ENCODE measurements at places on chromosomes 1 and 21.

DNA sequence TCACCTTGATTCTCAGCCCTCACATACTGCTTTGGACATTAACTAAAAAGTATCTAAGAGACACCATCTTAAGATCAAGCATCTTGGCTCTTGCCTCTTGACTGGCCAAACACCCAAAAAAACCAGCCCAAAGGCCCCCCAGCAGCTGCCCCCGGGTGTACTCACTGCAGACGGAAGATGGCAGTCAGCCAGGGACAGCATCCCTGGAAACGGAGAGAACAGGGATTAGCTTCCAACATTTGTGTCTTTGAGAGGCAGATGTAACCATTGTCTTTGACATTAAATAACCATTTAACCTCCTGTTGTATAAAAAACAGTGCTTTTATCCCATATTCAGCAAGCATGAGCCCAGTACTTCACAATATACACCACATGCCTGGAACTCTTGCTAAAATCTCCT lies 11.3 kb downstream of the TMEM63A start:
- no peak for DNase-seq

GRCh38 chr1:53704804-53705445 lies 34.0 kb downstream of the GLIS1 start:
- no peak for DNase-seq

DNA sequence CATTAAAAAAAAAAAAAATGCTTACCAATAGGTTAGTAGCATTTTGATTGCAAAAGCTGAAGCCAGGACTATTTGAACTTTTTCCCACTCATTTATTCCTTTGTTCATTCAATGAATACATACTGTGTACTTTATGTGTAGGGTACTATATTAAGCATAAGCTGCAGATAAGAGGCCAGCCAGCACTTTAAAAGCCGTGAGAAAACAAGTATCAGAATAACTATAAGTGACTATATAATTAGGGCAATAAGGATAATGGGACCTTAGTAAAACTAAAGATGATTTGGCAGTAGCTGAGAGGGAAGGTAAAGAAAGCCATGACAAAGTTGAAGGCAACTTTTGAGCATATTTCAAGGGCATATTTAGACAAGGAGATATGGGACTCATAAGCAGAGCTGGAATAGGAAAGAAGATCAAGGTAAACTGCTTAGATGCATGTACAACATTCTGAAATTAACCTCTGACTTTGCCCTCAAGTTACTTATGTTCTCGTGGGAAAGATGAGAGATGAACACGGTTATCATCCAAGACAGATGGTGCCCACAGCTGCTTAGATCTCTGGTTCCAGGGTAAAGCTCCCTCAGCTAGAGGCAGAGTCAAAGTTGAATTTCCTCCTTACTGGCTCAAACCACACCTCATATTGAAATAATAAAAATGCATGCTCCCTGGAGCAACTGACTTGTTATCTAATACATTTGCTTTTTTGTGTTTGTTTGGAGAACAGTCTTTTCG lies 44.0 kb upstream of the FMO2 start:
- DNase-seq, result no peak

DNA sequence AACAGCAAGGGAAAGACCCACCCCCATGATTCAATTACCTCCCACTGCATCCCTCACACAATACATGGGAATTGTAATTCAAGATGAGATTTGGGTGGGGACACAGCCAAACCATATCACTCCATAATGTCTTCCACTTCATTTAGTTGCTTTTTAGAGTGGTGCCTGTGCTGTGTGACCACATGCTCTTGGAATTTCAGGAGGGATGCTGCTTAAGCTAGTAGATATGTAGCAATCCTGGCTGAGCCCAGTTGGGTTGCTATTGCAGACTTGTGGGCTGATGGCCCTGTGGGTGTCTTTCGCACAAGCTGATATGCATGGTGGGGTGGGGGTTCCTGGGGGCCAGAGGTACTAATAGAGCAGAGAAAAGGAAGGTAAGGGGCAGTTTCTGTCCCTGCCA lies 160.4 kb upstream of the SYT6 start:
- no peak for DNase-seq

DNA sequence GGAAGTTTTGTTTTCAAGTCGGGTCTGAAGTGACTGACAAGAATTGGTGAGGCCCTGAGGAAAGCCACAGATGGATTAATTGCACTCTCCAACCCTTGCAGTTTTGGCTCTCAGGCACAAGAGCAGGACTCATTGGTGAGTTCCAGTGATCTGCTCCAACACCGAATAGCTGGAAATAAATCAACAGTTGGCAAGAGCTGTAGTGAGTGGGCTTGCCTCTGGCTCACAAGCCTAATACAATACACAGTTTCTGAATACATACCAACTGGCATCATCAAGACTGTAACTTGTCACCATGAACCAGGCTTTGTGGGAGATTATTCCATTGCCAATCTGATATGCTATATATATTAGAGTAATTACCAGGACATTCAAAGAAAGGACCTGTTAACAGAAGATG lies 131.6 kb downstream of the GRIK1 start:
- DNase-seq, result no peak

DNA sequence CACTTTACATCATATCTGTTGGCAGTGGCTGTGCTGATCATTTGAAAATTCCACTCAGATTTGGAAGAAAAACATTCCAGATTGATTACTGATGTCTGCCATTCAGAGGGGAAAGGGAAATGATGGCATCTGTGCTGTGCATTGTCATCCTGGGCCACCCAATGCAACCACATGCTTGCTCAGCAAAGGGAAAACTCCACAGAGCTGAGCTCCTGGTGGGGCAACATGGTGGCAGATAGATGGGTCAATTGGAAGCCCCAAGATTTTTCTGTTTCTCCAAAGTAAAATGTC lies 11.8 kb downstream of the OXCT2 start:
- DNase-seq, result no peak

- no peak for DNase-seq
These were observed 256.8 kb upstream of the C1orf105 start for GRCh38 chr1:172163498-172164215.

Measured in foreskin melanocyte (primary cell).